Activated naive CD4-positive, alpha-beta T cell (primary cell): ENCODE measurements at places on chromosomes 2 and 18.

DNA sequence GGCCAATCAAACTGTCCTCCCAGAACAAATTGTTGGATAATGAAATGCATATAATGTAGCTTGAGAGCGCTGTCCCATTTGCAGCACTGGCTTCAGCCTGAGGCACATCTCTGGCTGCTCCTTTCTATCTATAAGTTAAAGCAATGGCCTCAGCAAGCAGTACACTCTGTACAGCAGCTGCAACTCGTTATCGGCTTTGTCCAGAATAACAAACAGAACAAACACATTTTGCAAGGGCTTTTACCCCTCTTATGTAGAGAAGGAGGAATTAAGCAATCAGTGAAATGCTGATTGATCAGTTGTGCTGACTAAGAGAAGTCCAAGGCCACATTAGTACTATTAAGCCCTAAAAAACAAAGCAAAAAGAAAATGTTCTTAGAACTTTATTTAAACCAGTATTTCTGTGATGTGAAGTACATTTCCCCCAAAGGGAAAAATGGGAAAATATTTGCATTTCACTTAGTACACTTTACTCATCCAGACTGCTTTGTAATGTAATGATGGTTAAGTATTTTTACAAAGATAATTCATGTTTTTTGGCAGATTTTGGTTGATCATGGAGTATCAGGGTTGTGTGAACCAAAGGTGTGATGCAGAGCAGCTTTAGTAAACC, 15.0 kb upstream of the CPS1 start:
- no peak for DNase-seq

- no peak for DNase-seq
Observed at GRCh38 chr2:233841183-233841582, 13.2 kb downstream of the HJURP start.

- no peak for DNase-seq
Observed at GRCh38 chr2:231127936-231128335, 3.1 kb upstream of the HTR2B start.

- DNase-seq, result no peak
Observed at GRCh38 chr2:85250045-85250444, 77.7 kb downstream of the TGOLN2 start.

DNA sequence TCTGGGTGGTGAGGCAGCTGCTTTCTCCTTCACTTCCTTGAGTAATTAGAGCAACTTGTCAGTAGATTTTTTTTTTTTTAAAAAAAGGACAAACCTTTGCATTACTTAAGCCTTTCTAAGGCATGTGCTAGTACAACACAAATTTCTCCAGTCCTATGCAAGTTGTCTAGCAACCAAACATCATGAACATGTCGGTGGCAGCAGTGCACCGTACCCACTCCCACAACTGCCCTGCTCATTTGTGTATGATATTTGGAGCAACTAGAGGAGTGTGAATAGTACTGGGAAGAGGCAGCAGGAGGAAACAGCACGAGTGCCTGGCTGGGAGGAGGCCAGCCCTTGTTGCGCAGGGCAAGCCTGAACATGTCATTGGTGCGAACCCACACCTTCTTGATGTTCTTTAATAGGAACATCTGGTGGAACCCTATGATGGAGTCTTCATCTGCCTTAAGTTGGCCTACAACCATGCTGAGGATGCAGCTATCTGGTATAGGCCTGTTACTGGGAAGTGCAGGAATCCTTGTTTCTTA, 238.3 kb downstream of the TDRD15 start:
- DNase-seq, result no peak

DNA sequence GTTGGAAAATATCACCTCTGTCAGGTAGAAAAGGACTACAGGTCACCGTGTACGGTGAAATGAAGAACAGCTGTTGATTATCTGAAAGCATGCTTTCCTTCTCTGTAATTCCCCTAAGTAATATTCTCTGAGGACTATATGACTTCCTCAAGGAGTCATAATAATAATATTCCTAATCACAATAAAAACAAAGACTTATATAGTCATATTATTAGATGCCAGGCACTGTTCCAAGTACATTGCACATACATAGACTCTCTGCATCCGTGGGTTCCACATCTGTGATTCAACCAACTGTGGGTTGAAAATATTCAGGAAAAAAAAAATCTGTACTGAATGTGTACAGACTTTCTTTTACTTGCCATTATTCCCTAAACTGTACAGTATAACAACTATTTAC, 512.4 kb upstream of the ID2 start:
- no peak for DNase-seq

GRCh38 chr2:27280826-27281225, 1.4 kb upstream of the TRIM54 start:
- DNase-seq, result no peak

- DNase-seq, result no peak
Observed at GRCh38 chr18:70598406-70598805, 309.6 kb downstream of the SOCS6 start.

DNA sequence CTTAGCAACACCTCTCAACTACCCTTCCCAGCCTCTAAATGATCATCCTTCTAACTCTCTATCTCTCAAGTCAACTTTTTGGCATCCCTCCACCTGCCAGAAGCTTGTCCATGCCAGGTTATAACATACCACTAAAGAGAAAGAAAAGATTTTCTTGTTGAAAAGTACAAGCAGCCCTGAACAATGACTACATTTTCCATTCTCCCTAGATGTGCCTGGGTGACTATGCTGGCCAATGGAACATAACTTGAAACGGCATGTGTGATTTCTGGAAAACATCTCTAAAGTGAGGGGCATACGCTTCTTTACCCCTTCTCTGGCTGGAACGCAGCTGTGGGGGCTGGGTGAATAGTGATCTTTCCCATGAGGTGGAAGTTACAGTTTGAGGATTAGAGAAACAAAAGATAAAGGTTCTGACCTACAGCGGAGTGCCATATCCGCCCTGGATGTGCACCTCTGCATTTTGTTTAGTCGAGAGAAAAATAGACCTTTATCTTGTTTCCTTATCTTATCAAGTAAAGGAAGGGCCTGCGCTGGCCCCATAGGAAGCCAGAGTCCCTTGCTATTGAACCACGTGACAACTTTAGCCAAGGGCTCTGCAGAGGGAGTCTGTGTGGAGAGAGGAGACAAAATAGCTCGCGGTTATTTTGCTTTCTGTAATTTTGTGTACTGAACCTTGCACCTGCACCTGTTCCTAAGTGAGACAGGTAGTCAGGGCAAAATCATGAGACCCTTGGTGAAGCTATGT, 436.8 kb downstream of the TGIF1 start:
- no peak for DNase-seq

GRCh38 chr2:237440819-237441281, 26.9 kb upstream of the COL6A3 start:
- no peak for DNase-seq

- DNase-seq, result no peak
Observed at GRCh38 chr2:62348700-62349099, 152.8 kb downstream of the B3GNT2 start.

DNA sequence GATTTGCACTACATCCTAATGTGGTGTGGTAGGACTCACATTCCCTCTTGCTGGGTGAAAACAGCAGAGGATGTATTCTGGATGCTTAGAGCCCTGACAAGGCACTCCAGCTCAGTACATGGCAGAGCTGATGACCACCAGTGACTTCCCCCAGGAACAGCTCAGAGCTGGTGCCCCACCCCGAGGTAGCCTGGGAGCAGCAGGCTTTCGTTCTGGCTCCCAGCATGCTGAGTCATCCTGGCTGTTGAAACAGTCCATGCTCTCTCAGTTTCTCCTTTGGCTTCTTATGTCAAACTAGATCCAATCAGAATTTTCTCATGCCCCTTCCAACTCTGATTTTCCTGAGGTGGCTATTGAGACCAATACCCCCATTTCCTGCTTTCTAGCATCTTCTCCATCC, 438.2 kb downstream of the NBAS start:
- DNase-seq, result no peak

GRCh38 chr18:29123706-29124530, 947.0 kb upstream of the CDH2 start:
- DNase-seq, result no peak

DNA sequence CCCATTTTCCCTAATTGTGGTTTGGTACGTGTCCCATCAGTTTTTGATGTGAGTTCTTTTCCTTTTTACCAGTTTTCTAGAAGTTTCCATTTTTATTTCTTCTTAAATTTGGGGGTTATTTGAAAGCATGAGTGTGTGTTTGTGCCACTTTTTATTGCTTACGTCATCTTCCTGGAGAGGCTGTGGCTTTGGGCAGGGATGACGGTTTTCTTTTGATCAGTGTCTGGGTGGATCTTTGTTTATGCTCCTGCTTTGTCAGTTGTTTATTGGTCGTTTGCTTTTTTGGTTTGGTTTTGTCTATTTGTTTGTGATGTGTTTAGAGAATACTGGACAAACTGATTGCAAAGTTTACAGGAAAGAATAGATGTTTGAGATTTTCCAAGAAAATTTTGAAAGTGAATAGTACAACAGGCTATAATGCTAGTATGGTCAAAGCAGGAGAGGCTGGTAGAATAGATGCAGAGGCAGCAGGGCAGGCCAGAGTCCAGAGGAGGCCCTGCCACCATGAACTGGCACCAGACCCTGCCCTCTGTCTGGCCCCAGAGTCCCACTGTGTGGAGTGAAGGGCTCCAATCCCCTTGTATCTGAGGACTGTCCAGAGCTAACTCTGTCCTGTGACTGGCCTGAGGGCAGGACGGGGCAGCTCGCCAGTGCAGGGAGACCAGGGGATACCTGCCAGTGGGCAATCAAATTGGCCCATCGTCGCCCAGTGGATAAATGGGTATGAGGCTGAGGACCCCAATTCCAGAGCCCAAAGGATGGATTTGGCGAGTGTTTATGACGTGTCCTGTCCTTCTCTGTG, 23.4 kb upstream of the SNED1 start:
- no peak for DNase-seq

- DNase-seq, result no peak
Observed at GRCh38 chr2:42474765-42475454, 18.9 kb downstream of the KCNG3 start.

- no peak for DNase-seq
Observed at GRCh38 chr2:44549099-44549471, 187.3 kb downstream of the CAMKMT start.

GRCh38 chr2:235640926-235641723, 147.3 kb downstream of the AGAP1 start:
- no peak for DNase-seq

DNA sequence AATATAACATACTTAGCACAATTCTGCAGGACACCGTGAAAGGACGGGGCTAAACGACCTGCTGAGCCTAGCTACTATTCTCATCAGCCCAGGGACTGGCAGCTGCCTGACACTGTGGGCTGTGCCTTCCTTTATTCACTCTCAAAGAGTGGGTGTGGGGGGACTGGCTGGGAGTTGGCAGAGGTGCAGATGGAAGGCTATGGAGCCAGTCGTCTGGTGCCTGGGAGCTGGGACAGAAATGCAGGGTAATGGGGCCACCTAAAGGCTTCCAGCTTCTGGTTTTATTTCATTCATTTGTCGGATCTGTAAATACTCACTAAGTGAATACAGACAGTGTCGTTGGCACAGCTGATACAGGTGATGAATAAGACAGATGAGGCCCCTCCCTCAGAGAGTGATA, 56.0 kb upstream of the NFU1 start:
- DNase-seq, result no peak

DNA sequence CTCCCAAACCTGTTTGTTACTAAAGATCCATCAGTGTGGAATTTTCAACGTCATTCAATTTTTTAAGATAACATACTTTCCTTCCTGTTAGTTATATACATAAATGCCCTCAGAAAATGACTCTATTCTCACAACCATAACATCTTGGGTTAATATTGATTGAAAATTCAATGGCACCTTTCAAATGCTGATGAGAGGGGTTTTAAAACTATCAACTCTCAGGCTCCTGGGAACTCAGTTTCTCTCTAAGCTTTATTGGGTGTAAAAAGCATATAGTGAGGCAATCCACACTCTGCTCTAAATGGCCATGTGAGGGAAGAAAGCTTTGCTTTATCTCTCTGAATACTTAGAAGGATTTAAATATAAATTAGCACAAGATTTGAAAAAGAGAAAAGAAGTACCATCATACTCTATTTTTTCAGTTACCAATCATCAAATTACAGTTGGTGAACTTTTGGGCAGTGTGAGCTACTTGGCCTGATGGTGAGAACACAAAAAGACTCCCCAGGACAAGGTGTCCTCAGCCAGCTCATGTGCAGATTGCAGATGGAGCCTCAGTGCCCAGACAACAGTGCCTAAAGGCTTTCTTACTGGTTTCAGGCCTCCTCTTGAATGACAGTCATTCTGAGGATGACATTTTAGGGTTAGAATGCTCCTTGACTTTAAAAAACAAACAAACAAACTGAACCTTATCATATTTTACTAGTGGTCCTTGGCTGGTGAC, 24.6 kb upstream of the CERS6 start:
- no peak for DNase-seq

DNA sequence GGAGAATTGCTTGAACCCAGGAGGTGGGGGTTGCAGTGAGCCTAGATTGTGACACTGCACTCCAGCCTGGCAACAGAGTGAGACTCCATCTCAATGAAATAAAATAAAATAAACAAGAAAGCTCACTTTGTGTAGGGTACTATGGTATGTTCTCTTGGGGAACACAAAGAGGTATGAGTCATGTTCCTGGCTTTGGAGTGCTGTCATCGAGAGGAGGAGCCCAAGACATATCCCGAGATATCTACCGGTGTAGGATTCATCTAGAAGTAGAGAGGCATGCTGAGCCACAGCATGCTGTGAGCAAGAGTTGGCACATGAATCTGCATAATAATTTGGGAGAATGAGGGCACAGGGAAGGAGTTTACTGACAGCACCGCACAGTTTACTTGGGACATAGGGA, 244.9 kb upstream of the EPHA4 start:
- no peak for DNase-seq

DNA sequence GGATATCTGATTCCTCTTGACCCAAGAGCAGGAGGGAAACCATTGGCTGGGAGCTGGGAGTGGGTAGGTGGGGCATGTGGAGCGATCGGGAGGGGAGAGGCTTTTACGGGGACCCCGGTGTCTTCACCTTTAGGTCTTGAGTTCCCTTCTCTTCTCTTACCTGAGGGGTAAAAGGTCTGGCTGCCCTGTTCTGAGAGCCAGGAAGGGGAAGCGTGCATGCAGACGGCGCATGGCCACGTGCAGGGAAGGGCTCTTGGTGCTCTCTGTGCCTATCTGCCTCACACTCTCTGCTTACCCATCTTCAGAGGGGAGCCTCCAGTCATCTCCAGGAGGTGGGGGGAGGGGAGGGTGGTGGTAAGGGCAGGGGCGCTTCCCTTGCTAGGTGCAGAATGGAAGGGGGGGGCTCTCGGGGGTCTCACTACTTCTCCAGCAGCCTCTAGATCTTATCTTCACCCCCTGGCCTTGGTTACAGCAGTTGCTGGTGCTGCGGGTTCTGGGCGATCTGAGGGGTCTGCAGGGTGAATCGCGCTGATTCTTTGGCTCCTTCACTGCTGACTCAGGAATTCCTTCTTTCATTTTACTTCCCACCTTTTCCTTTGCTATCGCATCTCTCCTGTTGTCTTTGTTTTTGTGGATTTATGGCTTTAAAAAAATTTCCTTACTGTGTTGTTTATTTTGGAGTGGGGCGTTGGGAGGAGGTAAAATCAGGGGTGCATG, 225.8 kb upstream of the HS6ST1 start:
- no peak for DNase-seq

DNA sequence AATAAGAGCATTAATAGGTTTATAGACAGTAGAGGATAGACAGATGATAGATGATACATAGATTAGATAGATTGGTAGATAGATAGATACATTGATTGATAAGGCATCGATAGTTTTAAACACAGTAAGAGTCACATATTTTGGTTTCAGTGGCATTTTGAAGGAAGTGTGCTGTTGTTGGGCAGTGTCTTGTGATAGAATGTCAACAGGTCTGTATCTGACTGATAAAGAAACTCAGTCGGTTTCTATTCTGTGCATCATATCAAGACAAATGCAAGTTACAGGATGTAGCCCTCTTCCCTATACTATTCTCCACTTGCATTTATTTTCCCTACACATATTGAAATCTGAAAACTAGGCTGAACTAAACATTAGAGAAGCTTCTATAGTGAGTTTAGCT, 1229.0 kb upstream of the ZEB2 start:
- DNase-seq, result no peak
